ENCODE measurements at places on chromosomes 3 and 15. TPM values are rescaled to one million over a fixed set of nuclear protein-coding genes. Genes with fewer than 3 reads are reported as not detected.

RGMA gene
- not detected for total RNA-seq

TIGIT gene
- total RNA-seq = not detected

CD200R1 gene
- total RNA-seq = not detected

AAGAB gene
- total RNA-seq = 64.5 TPM

TUSC7 gene
- not detected for total RNA-seq

Data from pulmonary artery endothelial cell (primary cell).